ENCODE measurements at places on chromosomes 7 and 10.

GRCh38 chr7:114214466-114214865, 200.1 kb upstream of the FOXP2 start:
- DNase-seq: no peak

DNA sequence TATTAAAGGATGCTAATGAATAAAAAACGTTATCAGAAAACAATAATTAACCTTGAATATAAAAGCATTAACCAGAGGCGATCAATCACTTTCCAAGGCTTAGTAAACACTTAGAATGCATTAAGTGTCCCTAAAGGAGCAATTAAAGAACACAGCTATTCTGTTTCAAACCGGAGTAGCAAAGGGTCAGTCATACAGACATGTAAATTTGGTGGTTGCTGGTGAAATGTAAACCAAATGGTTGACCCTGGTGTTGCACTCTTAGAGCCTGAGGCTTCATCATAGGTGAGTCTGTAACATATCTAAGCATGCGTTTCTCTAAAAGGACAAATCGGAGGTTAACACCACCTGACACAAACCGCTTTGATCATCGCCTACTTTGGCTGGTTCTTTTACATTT, 1280.1 kb downstream of the TYW1 start:
- no peak for DNase-seq

DNA sequence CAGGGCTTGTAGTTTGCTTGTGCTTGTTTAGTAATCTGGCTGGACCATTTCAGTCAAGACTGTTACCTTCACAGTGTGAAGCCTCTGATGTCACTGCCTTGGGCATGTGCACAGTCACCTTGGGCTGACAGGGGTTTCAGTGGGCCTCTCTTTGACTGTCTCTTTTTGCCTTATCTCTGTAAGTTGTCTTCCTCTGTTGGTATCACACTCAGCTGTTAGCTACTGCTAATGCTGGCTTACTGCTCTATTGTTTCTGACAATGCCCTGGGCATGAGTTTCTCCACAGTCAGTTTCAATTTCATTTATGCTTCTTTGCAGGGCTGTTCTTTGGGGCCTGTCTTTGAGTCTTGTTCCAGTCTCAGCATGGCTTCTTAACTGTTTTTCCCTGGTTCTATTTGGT, 201.9 kb upstream of the SHH start:
- no peak for DNase-seq

GRCh38 chr10:45000752-45001380, at the start of gene ZNF22:
Gene ZNF22 (plus strand): TSS chr10:45000923. CDS start chr10:45003369, 2,446 bp downstream.
- peak; percentile 79 for DNase-seq

GRCh38 chr10:128078136-128078969, 47.9 kb downstream of the MKI67 start:
- peak; percentile 45 for DNase-seq

DNA sequence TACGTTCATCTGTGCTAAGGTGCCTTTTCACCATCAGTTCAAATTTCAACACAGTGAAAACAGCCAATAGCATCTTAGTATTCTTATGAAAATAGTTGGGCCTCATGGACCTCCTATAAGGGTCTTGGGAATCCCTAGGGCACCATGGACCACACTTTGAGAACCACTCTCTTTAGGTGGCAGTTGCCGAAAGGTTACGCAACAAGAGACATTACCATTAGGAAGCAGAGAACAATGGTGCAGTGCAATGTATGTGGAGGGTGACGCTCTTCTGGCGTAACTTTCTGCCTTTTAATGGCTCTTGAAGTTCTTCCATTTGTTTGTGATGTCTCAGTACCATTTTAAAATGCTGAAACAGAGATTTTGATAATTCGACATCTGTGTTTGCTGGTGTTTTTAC, 131.1 kb downstream of the CNNM2 start:
- no peak for DNase-seq

DNA sequence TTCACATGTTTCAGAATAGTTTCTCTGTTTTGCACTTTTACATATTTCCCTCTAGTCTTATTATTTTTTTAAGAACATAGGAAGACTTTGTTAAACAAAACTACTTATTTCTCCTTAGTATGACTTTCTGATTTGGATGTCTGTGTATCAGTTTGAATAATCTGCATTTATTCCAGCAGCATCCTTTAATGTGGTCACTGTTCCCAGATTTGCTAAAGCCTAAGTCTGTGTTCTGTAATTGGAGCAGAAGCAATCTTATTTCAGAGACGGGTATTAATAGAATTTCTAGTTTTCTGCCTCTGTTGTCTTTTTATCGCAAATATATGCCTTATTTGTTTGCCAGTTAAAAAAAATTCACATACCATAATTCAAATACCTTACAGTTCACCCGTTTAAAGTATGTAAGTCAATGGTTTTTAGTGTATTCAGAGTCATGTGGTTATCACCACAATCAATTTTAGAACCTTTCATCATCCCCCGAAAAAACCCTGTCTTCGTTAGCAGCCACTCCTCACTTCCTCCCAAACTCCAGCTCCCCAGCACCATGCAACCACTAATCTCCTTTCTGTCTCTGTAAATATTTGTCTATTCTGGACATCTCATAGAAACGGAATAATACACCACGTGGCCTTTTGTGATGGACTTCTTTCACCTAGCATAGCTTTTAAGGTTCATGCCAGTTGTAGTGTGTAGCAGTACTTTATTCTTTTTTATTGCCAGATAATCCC, 58.7 kb downstream of the INPP5F start:
- peak; percentile 24 for DNase-seq

DNA sequence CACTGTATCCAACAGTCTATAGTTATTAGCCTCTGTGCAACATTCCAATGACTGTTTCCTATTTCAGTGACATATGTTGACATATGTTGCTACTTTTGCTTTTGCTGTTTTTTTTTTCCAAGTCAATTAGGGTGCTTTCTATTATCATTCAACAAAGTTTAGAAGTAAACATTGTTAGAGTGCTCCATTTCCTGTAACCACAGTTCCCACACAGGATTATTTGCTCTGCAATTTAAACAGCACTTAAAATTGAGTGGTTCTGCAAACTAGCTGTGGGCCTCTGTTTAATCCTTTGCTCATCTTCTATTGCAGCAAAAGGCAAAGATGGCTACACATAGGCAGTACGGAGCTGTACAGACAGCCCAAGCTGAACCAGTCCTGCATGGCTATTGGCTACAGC, 46.5 kb upstream of the PTN start:
- no peak for DNase-seq

- DNase-seq: no peak
Measured at GRCh38 chr7:55325371-55325792, 39.8 kb upstream of the LANCL2 start.

DNA sequence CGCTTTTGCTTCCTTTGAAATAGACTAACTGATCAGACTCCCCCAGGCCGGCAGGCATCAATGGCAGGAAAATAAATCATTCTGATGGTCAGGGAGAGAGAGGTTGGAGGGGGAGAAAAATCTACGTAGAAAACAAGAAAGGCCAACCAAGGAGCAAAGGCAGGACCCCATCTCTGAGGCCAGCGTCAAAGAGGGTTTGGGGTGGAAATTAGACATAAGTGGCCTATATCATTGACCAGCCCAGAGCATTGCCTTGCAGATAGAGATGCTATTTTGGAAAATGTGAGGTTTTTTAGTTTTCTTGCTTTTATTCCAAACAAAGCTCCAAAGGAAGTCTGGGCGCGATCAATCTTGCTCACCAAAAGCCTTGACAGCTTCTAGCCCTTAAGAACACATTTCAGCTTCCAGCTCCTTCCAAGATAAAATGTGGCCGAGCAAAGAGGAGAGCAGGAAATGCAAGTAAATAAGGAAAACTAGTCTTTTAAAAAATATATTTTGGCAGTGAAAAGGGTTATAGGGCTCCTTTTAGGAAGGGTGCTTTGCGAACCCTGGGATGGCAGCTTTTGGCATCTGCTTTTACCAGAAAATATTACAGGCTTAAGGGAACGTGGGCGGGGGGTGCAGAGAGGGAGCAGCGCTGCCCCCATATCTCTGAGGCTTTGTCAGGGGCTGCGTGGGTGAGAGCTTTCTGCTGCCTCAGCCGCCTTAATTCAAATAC, 2.0 kb upstream of the HOXA2 start:
- no peak for DNase-seq

DNA sequence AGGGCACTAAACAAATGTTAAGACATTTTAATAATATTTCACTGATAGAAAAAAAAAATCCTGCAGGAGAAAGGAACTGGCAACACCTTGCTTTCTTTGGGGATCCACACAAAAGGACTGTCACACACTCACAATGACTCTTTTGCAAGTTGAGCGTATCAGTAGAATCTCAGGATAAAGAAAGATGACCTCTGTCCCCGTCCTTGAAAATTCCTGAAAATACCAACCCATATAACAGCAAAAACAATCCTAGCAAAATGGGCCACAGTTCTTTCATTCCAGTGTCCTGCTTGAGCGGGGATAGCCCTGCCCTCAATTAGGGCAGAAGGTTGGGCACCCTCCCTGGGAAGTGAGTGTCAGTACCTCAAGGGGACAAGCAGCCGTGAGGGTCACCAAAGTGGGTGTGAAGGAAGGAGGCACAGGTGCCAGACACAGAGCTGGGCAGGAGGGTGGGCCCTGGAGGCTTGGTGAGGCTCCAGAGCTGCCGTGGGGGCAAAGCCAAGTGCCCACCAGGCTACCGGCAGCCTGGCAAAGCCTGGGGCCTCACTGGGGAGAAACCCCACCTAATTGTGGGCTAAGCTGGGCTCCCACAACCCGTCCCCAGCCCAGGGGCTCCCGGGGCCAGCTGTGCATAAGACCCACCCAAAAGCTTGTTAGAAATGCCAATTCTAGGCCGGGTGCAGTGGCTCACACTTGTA, 2.8 kb downstream of the WDR86 start:
- DNase-seq: no peak

GRCh38 chr7:30970594-30971094, 6.9 kb downstream of the GHRHR start:
- no peak for DNase-seq
